PC-3 (cell line): ENCODE measurements at places on chromosomes 16 and 17. TPM values are rescaled to one million over a fixed set of nuclear protein-coding genes. Genes with fewer than 3 reads are reported as not detected.

GRCh38 chr17:31807846-31808245 is 51.2 kb downstream of the COPRS start:
- H3K36me3 ChIP-seq = no peaks in the 10 kb centered on the region
- no peak overlapping the region for H3K27ac ChIP-seq
- H3K4me1 ChIP-seq = peaks cover 6% of the 10 kb centered on the region; the same call in 1 of the 2 replicates
- DNase-seq = no peak
- H3K27me3 ChIP-seq = no peaks in the 10 kb centered on the region

DNA sequence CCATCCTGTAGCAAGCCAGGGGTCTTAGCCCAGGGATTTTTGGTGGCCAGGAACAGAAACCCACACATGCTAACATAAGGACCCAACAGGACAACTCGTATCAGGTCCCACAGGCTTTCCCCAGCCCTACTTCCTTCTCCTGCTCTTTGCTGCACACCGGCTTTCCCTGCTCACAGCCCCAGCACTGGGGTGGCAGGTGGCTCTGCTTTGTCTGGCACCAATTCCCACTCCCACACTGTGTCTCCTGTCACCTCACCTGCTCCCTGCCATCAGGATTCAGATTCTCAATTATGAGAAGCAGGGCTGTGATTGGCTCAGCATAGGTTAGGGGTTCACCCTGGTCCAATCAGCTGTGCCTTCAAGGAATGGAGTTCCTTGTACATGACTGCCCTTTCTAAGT is 94.1 kb downstream of the TMEM132E start:
- no peaks in the 10 kb centered on the region for H3K4me1 ChIP-seq
- H3K36me3 ChIP-seq = no peaks in the 10 kb centered on the region
- no peak overlapping the region for H3K27ac ChIP-seq

- H3K27me3 ChIP-seq = no peaks in the 10 kb centered on the region
- no peak for DNase-seq
- H3K4me3 ChIP-seq = no peak overlapping the region
- peaks cover 26% of the 10 kb centered on the region; the same call in 1 of the 2 replicates for H3K36me3 ChIP-seq
Observed at GRCh38 chr17:81913394-81914102, 2.3 kb upstream of the PCYT2 start.

DNA sequence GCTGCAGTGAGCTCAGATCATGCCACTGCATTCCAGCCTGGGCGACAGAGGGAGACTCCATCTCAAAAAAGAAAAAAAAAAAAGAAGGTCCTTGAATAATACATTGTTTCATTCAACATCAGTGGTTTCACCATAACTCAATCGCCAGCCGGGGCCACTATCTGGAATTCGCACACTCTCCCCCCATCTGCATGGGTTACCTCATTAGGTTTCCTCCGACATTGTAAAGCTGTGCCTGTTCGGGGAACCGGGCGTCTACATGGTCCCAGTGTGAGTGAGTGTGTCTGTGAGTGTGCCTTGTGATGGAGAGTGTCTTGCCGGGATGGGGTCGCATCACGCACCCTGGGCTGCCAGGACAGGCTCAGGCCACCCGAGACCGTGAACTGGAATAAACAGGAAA is 16.6 kb upstream of the RBBP6 start:
- DNase-seq = no peak
- H3K4me1 ChIP-seq = peaks cover 41% of the 10 kb centered on the region
- no peaks in the 10 kb centered on the region for H3K36me3 ChIP-seq
- H3K4me3 ChIP-seq = no peak overlapping the region

DNA sequence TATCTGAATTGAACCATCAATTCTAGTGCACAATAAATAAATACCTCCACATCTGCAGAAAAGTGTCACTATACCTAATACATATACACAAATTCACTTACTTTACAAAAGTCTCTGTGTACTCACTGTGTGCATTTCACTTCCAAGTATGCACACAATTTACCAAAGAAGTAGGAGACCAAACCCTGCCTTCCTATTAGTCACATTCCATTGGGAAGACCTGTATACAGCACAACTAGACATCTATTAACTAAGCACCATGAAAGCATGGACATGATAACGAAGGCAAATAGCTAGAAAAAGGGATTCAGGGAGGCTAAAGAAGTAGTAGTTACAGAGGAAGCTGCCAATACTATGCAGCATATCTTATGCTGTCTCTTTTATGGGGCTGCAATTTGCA is 139.5 kb downstream of the SNX11 start:
- DNase-seq = no peak
- H3K36me3 ChIP-seq = no peaks in the 10 kb centered on the region
- H3K27ac ChIP-seq = peak overlapping the region; percentile 89
- no peak overlapping the region for H3K4me3 ChIP-seq
- H3K4me1 ChIP-seq = peaks cover 53% of the 10 kb centered on the region

DNA sequence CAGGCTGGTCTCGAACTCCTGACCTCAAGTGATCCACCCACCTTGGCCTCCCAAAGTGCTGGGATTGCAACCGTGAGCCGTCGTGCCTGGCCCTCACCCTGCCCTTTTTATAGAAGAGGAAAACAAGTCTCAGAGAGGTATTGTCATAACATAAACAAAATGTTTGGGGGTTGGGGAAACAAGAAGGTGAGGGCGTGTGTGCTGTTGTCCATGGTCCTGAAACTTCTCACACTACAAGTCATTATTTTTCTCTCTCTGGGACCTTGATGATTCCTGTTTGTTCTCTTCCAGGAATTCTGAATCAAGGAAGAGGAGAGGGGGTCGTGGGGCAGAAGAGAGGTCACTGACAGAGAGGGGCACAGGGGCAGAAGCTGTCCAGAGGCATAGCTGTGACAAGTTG is 160.2 kb upstream of the LHX1 start:
- H3K27ac ChIP-seq = no peak overlapping the region
- DNase-seq = peak; percentile 3
- H3K27me3 ChIP-seq = peaks cover 23% of the 10 kb centered on the region
- H3K4me3 ChIP-seq = no peak overlapping the region
- H3K36me3 ChIP-seq = no peaks in the 10 kb centered on the region

GRCh38 chr17:12522743-12523183 is 142.9 kb upstream of the MYOCD start:
- H3K36me3 ChIP-seq = no peaks in the 10 kb centered on the region
- no peaks in the 10 kb centered on the region for H3K4me1 ChIP-seq
- DNase-seq = peak; percentile 38
- no peak overlapping the region for H3K4me3 ChIP-seq

PIMREG gene
- 67.6 and 88.6 TPM in 2 replicates for total RNA-seq

KRTAP1-5 gene
- 0.51 TPM in 1 of 2 replicates, not detected in the other for total RNA-seq

DNA sequence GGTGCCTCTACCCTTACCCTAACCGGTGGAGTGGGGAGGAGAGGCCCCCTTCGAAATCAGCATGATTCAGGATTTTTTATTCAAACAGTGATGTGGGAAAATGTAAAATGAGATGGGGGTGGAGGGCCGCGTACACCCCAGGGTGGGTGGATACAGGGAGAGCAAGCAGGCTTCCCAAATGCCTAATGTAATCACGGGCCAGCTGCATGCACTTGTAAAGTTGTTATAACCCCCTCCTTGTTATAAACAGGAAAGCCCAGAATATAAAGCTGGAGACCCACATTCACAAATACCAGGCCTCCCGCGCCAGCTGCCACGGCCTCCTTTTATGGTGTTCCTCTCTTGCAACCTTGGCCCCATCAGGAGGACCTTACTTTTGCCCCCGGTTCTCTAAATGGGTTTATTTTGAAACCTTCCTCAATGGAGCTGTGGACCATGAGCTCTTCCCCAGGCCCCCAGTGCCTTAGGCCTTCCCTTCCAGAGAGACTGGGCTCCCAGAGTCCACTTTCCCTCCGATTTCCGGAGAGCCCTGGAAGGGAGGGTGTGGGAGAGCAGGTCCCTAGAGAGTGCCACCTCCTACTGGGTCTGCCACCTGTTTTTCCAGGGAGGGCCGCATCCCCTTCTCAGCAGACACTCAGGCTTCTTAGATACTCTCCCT is 906 bp upstream of the FOXL1 start:
- H3K4me1 ChIP-seq = peaks cover 18% of the 10 kb centered on the region
- no peaks in the 10 kb centered on the region for H3K36me3 ChIP-seq
- no peaks in the 10 kb centered on the region for H3K27me3 ChIP-seq
- peak overlapping the region; percentile 74 for H3K4me3 ChIP-seq

GRCh38 chr16:66382171-66382965 is 15.9 kb downstream of the CDH5 start:
- no peaks in the 10 kb centered on the region for H3K27me3 ChIP-seq
- H3K4me3 ChIP-seq = peak overlapping the region; percentile 46
- H3K4me1 ChIP-seq = peaks cover 27% of the 10 kb centered on the region
- no peaks in the 10 kb centered on the region for H3K36me3 ChIP-seq
- peak; percentile 85 for DNase-seq

GRCh38 chr16:23801378-23801777 is 34.4 kb upstream of the PRKCB start:
- H3K4me3 ChIP-seq = no peak overlapping the region
- DNase-seq = peak; percentile 66
- H3K36me3 ChIP-seq = no peaks in the 10 kb centered on the region
- no peak overlapping the region for H3K27ac ChIP-seq
- H3K4me1 ChIP-seq = no peaks in the 10 kb centered on the region

DNA sequence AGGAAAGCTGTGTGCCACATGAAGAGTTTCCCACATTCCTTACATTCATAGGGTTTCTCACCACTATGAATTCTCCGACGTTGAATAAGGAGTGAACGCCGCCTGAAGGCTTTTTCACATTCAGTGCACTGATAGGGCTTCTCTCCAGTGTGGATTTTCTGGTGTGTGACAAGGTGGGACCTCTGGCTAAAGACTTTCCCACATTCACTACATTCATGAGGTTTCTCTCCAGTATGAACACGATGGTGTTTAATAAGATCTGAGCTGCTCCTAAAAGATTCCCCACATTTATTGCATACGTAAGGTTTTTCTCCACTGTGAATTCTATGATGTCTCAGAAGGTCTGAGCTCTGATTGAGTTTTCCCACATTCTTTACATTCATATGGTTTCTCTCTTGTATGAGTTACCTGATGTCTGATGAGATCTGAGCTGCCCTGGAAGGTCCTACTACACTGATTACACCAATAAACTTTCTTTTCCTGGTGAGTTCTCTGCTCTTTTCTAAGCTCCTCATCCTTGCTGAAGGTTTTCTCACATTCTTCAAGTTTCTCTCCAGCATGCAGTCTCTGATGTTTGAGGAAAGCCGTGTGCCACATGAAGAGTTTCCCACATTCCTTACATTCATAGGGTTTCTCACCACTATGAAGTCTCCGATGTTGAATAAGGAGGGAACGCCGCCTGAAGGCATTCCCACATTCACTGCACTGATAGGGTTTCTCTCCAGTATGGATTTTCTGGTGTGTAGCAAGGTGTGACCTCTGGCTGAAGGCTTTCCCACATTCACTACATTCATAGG is 10.0 kb downstream of the ZNF594 start:
- no peak overlapping the region for H3K27ac ChIP-seq
- H3K36me3 ChIP-seq = peaks cover 30% of the 10 kb centered on the region
- no peak overlapping the region; the same call in 1 of the 2 replicates for H3K4me3 ChIP-seq
- H3K4me1 ChIP-seq = no peaks in the 10 kb centered on the region

- peaks cover 5% of the 10 kb centered on the region; the same call in 1 of the 2 replicates for H3K4me1 ChIP-seq
- DNase-seq = no peak
- H3K4me3 ChIP-seq = no peak overlapping the region
Observed at GRCh38 chr17:44966348-44967025, 1.6 kb downstream of the C1QL1 start.

DNA sequence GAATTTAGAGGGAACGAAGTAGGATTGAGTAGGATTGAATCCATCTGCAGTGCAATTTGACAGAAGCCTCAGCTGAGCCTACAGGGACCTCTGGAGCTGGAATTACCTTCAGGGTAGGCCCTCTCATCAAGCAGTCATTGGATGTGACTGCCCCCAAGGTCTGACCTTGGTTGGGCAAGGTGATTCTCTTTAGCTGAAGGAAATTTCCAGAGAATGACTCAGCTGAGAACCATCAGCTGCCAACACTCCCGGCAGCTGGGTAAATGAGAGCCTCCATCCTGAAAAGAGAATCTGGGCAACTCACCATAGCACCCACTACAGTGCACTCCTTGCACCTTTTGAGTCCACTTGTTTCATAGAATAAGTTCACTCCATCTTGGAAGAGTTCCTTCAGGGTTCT is 113.5 kb upstream of the MED13 start:
- DNase-seq = peak; percentile 68
- peaks cover 19% of the 10 kb centered on the region for H3K4me1 ChIP-seq
- no peaks in the 10 kb centered on the region for H3K36me3 ChIP-seq
- peak overlapping the region; percentile 31 for H3K27ac ChIP-seq

ZDHHC1 gene
- total RNA-seq = 4.8 and 5.1 TPM in 2 replicates

FOXK2 gene
- 60.5 and 71.0 TPM in 2 replicates for total RNA-seq

DNA sequence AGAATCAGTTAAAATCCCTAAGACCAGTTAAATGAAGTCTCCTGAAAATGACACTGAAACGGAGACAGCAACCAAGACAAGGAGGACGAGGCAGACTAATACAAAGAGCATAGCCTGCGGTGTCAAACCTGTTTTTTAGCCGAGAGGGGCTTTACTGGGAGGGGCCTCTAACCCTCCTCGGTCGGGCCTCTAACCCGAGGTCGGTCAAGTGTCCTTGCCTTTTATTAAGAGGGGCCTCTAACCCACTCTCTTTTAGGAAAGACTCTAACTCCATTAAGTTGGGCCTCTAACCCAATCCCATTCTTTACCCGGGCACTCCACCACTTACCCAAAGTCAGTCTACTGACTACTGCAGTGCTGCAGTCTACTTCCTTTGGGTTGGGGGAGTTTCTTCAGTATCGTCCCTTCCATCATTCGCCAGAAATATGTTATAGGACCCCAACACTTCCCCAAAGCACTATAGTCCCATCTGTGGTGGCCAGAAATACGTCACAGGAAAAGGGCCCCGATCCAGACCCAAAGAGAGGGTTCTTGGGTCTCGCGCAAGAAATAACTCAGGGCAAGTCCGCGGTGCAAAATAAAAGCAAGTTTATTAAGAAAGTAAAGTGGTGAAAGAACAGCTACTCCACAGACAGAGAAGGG is 39.2 kb upstream of the ARL4D start:
- peak overlapping the region; percentile 98 for H3K27ac ChIP-seq
- peaks cover 44% of the 10 kb centered on the region for H3K4me1 ChIP-seq
- peak overlapping the region; percentile 75 for H3K4me3 ChIP-seq

FSCN2 gene
- total RNA-seq = 0.87 and 2.4 TPM in 2 replicates

GRCh38 chr17:81040791-81041337 is 5.9 kb downstream of the BAIAP2 start:
- H3K4me1 ChIP-seq = peaks cover 74% of the 10 kb centered on the region
- peaks cover 3% of the 10 kb centered on the region; the same call in 1 of the 2 replicates for H3K36me3 ChIP-seq
- DNase-seq = peak; percentile 11
- peak overlapping the region; percentile 10; the same call in 1 of the 2 replicates for H3K4me3 ChIP-seq
- H3K27me3 ChIP-seq = no peaks in the 10 kb centered on the region

GRCh38 chr16:18804540-18804939 is 3.2 kb upstream of the ARL6IP1 start:
- H3K27me3 ChIP-seq = no peaks in the 10 kb centered on the region
- peak overlapping the region; percentile 26; the same call in 1 of the 2 replicates for H3K27ac ChIP-seq
- no peak overlapping the region for H3K4me3 ChIP-seq
- peaks cover 28% of the 10 kb centered on the region; the same call in 1 of the 2 replicates for H3K36me3 ChIP-seq

- DNase-seq = no peak
- H3K27ac ChIP-seq = no peak overlapping the region
- no peaks in the 10 kb centered on the region for H3K27me3 ChIP-seq
- H3K4me3 ChIP-seq = no peak overlapping the region
Observed at GRCh38 chr17:80528536-80528935, 16.1 kb upstream of the RPTOR start.

DCAKD gene
- 56.2 and 59.5 TPM in 2 replicates for total RNA-seq

TMEM235 gene
- not detected in 2 replicates for total RNA-seq
